Right cardiac atrium (tissue), 5 donors: ENCODE measurements at places on chromosomes 11 and 22. TPM values are rescaled to one million over a fixed set of nuclear protein-coding genes. Genes with fewer than 3 reads are reported as not detected.

The DEFB131B gene
- polyA plus RNA-seq, result not detected

The OR4D5 gene
- polyA plus RNA-seq, result not detected

The MMP10 gene
- not detected for polyA plus RNA-seq

The MFRP gene
- 0.02 TPM for polyA plus RNA-seq

The TEAD1 gene
- 19.7 TPM for polyA plus RNA-seq

The ACRV1 gene
- not detected for polyA plus RNA-seq
